ENCODE measurements at places on chromosomes 1 and 21. TPM values are rescaled to one million over a fixed set of nuclear protein-coding genes. Genes with fewer than 3 reads are reported as not detected.
A peak's percentile ranks its signal among the peaks of the same experiment; 100 is the strongest.

SPRR2F gene
- not detected for total RNA-seq

OPTC gene
- not detected for total RNA-seq

MMEL1 gene
- 3.2 TPM for total RNA-seq

OR2AK2 gene
- total RNA-seq: not detected

GBP1 gene
- total RNA-seq: 42.2 TPM

DOP1B gene
- total RNA-seq: 19.0 TPM

DNA sequence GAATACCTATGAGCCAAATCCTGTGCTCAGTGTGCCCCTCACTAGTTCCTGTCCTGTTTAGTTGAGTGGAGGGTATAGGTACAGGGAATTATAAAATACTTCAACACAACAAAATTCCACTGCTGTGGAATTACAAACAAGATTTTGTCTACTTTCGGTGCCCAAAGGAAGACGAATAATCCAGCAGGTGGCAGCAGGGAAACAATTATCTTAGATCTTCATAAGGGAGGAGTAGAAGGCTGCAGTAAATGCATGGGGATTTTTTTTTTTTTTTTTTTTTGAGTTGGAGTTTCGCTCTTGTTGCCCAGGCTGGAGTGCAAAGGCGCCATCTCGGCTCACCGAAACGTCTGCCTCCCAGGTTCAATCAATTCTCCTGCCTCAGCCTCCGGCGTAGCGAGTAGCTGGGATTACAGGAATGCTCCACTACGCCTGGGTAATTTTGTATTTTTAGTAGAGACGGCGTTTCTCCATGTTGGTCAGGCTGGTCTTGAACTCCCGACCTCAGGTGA, 2.0 kb upstream of the PIP5K1A start:
- H3K27ac ChIP-seq: peak overlapping the region; percentile 70
- DNase-seq: no peak
- no peaks in the 10 kb centered on the region for H3K27me3 ChIP-seq
- H3K36me3 ChIP-seq: no peaks in the 10 kb centered on the region
- H3K4me1 ChIP-seq: peaks cover 19% of the 10 kb centered on the region

DNA sequence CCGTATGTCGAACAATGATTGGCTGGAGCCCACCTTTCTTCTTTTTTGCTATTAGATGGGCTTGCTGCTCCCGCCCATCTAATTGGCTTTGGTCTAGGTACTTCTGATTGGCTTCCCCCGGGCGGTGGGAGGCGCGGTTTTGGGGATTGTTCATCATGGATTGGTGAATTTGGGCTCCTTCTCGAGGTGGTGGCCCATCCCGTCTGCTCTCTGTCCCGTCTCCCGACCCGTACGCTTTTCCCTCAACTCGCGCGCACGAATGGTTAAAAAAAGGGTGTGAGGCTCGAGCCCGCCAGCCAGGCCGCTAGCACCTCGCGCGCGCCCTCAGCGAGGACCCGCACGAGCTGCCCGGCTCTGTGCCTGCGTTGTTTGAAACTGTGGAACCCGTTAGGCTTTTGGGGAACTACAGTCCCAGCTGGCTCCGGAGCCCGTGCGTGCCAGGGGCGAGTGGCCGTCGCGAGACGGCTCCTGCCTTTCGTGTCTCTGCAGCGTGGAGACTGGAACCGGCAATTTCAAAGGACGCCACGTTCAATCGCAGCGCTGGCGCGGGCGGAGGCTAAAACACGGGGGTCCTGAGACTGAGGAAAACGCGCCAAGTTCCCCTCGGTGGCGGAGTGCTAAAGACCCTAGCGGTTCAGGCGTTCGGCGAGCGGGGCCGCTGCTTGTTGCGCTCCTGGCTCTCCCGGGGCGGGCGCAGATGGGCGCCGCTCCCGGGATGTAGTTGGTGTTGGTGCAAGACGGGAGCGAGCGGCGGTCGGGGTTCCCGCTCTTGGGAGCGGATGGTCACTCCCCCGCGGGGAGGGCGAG, at the start of gene USP1:
TSS of gene USP1 (plus strand) at position 584 of the 807 bp plus-strand sequence. CDS start 2,819 bp downstream, outside the sequence.
- H3K27me3 ChIP-seq: no peaks in the 10 kb centered on the region
- DNase-seq: peak; percentile 97
- peak within 1 kb of the TSS; percentile 96 for H3K4me3 ChIP-seq
- H3K27ac ChIP-seq: peak within 1 kb of the TSS; percentile 98

DNA sequence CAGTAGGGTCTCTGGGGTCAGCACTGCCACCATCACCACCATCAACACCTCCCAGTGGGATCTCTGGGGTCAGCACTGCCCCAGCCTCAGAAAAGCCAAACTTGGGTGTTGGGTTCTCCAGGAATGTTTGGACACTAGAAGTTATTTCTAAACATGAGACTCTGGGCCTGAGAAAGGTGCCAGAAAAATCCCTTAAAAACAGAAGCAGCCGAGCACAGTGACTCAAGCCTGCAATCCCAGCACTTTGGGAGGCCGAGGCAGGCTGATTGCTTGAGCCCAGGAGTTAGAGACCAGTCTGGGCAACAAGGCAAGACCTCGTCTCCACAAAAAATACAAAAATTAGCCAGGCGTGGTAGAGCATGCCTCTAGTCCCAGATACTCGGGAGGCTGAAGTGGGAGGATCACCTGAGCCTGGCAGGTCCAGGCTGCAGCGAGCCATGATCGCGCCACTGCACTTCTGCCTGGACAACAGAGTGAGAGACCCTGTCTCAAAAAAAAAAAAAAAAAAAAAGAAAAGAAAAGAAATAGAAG, 470 bp downstream of the PTAFR start:
- H3K27me3 ChIP-seq: no peaks in the 10 kb centered on the region
- H3K4me3 ChIP-seq: peak overlapping the region; percentile 35
- no peaks in the 10 kb centered on the region for H3K36me3 ChIP-seq
- H3K4me1 ChIP-seq: peaks cover 29% of the 10 kb centered on the region
- H3K27ac ChIP-seq: peak overlapping the region; percentile 80

- DNase-seq: no peak
- peaks cover 29% of the 10 kb centered on the region for H3K36me3 ChIP-seq
- H3K4me1 ChIP-seq: peaks cover 10% of the 10 kb centered on the region
- H3K27me3 ChIP-seq: no peaks in the 10 kb centered on the region
- H3K4me3 ChIP-seq: no peak overlapping the region
- no peak overlapping the region for H3K27ac ChIP-seq
Observed at GRCh38 chr1:94463765-94464330, 45.7 kb downstream of the ABCD3 start.

GRCh38 chr1:48851638-48852037, 74.9 kb upstream of the BEND5 start:
- DNase-seq: no peak
- no peaks in the 10 kb centered on the region for H3K4me1 ChIP-seq
- H3K36me3 ChIP-seq: no peaks in the 10 kb centered on the region
- H3K27me3 ChIP-seq: no peaks in the 10 kb centered on the region

- H3K27me3 ChIP-seq: no peaks in the 10 kb centered on the region
- H3K4me3 ChIP-seq: no peak overlapping the region
- H3K27ac ChIP-seq: no peak overlapping the region
- no peaks in the 10 kb centered on the region for H3K36me3 ChIP-seq
- peaks cover 9% of the 10 kb centered on the region for H3K4me1 ChIP-seq
- DNase-seq: no peak
Observed at GRCh38 chr21:41170442-41170841, 2.5 kb downstream of the BACE2 start.

DNA sequence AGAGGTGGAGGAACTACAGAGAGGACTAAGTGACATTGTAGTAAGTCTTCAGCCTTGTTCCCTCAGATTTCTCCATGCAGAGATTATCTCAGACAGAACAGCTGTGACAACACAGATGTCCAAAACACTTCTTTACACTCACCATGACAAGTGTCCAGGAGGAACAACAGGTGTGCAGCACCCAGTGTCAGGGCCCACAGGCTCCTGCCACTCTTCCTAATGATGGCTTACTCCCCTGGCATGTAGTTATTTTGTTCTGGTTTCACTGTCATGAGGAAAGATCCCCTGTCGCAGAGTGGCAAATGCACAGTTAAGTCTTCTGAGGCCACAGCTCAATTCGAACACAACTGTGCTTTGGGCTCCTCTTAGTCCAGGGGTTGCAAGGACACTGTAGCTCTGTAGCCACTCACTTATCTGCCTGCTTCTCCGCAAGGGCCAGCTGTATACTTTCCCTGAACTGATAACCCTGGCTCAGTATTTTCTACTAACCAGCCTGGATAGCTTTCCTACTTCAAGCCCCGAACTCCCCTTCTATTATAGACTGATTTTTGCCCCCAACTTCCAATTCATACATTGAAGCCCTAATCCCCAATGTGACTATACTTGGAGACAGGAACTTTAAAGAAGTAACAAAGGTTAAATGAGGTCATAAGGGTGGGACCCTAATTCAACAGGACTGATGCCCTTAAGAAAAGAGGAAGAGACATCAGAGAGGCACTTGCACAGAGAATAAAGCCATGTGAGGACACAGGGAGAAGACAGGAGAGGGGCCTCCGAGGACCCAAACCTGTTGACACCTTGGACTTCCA, 11.1 kb downstream of the PDZK1 start:
- H3K27ac ChIP-seq: no peak overlapping the region
- no peak for DNase-seq
- H3K4me3 ChIP-seq: no peak overlapping the region
- H3K4me1 ChIP-seq: no peaks in the 10 kb centered on the region

DNA sequence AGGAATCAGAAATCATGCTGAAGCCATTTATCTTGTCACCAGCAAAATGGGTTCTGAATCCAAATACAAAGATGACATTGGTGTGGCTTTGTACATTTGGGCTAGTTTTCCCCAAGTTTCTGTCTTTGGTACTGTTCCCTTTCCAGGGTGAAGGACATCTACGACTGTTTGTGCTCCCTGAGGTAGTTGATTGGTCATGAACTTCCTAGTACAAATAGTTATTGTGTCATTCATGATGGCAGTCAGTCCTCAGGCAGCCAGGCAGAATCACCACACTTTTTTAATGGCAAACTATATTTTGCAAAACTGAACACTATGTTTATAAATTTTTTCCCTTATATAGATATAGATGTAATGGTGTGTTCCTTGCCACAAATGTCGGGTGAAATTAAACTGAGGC, 46.0 kb downstream of the CEP350 start:
- H3K4me3 ChIP-seq: no peak overlapping the region
- H3K27ac ChIP-seq: no peak overlapping the region
- no peaks in the 10 kb centered on the region for H3K27me3 ChIP-seq
- DNase-seq: no peak

DNA sequence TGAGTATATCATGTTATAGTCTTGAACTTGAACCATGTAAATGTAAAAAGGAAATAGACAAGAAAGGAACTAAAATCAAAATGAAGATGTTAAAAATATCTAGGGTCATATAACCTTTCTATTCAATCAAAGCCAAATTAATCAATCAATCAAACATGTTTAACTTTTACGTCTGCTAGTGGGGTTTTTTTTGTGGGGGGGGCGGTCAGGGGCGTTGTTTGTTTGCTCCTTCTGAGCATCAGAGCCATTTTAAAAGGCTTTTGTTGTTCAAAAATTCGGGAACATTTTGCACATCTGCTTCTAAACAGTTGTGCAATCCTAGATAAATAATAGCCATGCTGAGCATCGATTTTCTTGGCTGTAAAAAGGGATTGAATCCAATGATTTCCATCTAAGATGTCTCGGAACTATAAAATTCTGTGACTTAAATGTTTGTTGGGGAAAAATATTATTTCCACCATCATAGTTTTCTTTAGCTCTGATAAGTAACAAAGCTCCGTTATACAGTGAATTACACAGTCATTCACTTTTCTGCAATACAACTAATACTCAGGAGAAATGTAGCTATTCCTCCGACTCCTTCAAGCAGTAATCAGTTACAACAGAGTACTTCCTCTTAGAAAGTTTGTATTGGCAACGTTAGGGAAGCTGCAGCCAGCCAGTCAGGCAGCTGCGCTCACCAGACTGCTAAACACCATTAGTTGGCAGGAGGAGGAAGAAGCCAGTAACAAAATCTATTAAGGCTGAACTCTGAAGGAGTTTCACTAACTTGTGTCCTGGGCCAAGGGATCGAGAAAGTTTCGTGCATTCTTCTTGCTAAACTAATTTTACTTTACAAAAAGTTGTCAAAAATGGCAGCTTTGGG, 2.2 kb downstream of the SPATA6 start:
- DNase-seq: peak; percentile 73
- no peaks in the 10 kb centered on the region for H3K27me3 ChIP-seq
- H3K36me3 ChIP-seq: no peaks in the 10 kb centered on the region
- peak overlapping the region; percentile 70 for H3K4me3 ChIP-seq
- H3K4me1 ChIP-seq: peaks cover 29% of the 10 kb centered on the region

DNA sequence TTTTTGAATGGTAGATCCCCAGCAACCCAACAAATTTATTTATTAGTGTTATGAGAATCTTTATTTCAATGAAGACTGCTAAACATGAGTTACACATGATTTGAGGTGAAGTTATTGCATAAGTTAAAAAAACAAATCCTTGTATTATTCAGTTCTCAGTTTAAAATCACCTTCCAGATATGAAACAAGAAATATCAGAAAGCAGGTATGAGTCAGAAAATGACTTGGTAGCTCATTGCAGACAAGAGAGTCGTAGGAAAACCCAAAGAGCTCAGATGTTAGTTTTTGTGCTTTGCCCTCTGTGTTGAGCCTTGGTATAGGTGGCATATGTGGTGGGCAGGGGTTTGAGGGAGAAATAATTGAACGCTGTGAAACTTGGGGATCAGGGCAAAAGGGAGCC, 339.4 kb downstream of the BRINP3 start:
- no peak overlapping the region for H3K4me3 ChIP-seq
- H3K4me1 ChIP-seq: no peaks in the 10 kb centered on the region
- no peak overlapping the region for H3K27ac ChIP-seq
- no peaks in the 10 kb centered on the region for H3K27me3 ChIP-seq
- DNase-seq: no peak

- H3K27me3 ChIP-seq: no peaks in the 10 kb centered on the region
- H3K36me3 ChIP-seq: no peaks in the 10 kb centered on the region
- H3K4me3 ChIP-seq: no peak overlapping the region
- no peak for DNase-seq
Observed at GRCh38 chr1:59917026-59917784, 9.4 kb downstream of the CYP2J2 start.

- H3K27ac ChIP-seq: no peak overlapping the region
- H3K4me3 ChIP-seq: no peak overlapping the region
- no peaks in the 10 kb centered on the region for H3K4me1 ChIP-seq
Observed at GRCh38 chr1:217525773-217526490, 105.0 kb downstream of the GPATCH2 start.

DNA sequence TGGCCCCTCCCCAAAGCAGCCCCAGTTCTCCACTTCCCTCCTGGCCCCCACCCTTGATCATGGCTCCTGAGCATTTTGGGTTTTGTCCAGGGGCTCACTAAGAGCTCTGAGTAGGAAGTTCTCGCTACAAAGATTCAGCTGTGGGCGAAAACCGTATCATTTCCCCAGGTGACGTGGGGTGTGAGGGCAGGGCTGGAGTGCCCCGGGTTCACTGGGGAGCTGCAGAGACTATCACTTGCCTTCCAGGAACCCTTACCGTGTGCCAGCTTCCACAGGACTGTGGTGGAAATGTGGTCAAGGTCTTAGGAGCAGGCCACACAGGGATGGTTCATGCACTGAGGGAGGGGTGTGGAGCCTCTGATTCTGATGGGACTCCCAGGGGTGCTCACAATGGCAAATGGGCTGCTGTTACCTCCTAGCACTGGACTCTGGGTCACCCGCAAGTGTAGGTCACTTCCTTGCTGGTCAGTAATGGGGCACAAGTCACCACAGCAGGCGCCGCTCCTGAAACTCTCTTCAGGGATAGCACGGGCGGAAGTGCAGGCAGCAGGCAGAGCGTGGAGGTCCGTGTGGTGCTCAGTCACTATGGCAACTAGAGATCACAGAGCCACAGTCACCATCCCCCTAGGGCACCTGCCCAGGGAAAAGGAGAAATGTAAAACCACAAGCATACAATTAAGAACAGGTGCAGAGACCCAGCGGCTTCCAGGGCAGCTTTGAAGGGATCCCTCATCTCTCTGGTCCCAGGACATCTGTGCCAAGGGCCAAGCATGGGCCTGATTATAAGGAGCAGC, 35.4 kb downstream of the RSPH1 start:
- peaks cover 9% of the 10 kb centered on the region for H3K4me1 ChIP-seq
- H3K36me3 ChIP-seq: no peaks in the 10 kb centered on the region
- DNase-seq: no peak
- H3K27ac ChIP-seq: no peak overlapping the region

Measured in upper lobe of right lung (tissue), 1 donor.